ENCODE measurements at places on chromosomes 7 and 10.

GRCh38 chr7:20030915-20031362 is 186.2 kb downstream of the MACC1 start:
- no peak for DNase-seq

- DNase-seq, result no peak
Observed at GRCh38 chr7:30330134-30331111, 46.0 kb downstream of the ZNRF2 start.

GRCh38 chr7:299169-299568 is 9.2 kb downstream of the FOXL3 start:
- DNase-seq, result no peak

DNA sequence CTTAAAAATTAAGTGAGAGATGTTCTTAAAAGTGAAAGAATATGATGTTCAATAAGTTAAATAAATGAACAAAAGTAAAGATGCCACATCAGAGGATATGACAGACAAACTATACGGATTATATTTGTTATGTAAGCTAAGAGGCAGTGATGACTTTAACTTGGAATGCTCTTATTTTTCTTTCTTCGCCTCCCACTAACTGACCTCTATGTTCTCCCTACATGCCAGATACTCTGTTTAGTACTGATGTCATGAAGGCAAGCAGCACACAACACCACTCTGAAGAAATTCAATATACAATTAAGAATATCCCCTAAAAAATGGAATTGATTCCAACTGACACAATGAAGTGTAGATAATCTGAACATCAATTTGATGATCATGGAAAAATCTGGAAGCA is 223.4 kb downstream of the DOCK4 start:
- no peak for DNase-seq

GRCh38 chr7:70470746-70471145 is 661.2 kb upstream of the GALNT17 start:
- DNase-seq, result no peak

- no peak for DNase-seq
Observed at GRCh38 chr10:86364491-86365345, 1.9 kb downstream of the GRID1 start.

- DNase-seq, result no peak
Observed at GRCh38 chr10:75066271-75066670, 45.2 kb upstream of the SAMD8 start.

DNA sequence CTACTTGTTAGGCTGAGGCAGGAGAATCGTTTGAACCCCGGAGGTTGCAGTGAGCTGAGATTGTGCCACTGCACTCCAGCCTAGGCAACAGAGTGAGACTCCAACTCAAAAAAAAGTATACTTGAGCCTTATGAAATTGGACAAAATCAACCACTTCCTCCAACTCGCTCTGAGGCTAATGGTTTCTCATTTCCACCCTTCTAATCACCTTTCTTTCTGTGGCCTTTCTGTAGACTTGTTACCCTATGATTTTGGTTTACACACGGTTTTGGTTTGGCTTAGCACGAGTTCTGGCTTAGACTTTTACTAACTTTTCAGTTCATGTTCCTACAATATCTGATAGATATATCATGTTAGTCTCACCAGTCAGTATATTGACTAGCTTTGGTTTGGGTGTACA is 152.0 kb downstream of the PHTF2 start:
- no peak for DNase-seq

- no peak for DNase-seq
Observed at GRCh38 chr7:128810473-128810872, 18.7 kb downstream of the CCDC136 start.

DNA sequence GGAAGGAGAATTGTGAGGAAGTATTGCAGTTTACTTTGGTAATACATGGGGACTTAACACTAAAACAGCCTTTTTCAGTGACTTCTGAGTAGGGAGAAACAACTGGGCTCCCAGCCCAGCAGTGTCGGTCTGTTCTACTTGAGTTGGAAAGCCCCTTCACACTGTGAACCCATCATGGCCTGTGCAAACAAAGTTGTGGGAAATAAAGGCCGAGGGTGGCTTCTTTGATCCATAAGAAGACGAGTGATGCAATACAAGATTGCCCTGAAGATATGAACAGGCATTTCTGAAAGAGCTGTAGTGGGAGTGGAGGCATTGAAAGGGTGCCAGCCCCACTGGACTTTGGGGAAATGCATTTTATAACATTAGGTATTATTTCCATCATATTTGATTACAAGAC is 28.3 kb downstream of the C10orf120 start:
- no peak for DNase-seq

- DNase-seq, result no peak
Observed at GRCh38 chr7:66257481-66257880, 52.3 kb downstream of the TPST1 start.

Measured in NCI-H2171 (cell line).